ENCODE measurements at places on chromosomes 3 and 15.

DNA sequence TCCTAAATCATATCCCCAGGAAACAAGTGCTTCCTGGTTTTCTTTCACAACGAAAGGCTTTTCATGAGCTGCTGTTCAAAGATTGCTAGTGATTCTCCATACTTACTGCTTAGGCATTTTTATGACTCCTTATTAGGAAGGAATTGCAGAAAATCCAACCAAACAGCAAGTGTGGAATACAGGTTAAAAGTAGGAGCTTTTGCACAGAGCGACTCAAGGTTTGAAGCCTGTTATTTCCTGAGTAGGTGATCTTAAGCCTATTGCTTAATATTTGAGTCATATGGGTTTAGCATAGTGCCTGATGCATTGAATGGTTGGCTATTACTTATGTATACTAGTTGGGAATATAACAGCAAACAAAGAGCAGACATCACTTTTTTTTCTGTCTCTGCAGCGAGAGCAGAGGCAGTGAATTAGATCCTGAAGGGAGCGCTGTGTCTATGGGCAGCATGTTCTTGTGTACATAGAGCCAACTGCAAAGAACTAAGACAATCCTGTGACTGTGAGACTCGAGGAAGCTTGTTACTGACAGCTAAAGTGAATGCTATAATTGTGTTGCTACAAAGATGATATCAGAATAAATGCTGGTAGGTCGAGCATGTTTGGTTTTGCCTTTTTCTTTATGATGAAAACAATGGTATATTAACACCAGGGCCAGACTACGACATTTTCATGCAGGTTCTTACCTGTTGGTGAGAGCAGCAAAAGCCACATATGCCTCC is 6.3 kb downstream of the TM4SF1 start:
- peak; percentile 40 for DNase-seq

DNA sequence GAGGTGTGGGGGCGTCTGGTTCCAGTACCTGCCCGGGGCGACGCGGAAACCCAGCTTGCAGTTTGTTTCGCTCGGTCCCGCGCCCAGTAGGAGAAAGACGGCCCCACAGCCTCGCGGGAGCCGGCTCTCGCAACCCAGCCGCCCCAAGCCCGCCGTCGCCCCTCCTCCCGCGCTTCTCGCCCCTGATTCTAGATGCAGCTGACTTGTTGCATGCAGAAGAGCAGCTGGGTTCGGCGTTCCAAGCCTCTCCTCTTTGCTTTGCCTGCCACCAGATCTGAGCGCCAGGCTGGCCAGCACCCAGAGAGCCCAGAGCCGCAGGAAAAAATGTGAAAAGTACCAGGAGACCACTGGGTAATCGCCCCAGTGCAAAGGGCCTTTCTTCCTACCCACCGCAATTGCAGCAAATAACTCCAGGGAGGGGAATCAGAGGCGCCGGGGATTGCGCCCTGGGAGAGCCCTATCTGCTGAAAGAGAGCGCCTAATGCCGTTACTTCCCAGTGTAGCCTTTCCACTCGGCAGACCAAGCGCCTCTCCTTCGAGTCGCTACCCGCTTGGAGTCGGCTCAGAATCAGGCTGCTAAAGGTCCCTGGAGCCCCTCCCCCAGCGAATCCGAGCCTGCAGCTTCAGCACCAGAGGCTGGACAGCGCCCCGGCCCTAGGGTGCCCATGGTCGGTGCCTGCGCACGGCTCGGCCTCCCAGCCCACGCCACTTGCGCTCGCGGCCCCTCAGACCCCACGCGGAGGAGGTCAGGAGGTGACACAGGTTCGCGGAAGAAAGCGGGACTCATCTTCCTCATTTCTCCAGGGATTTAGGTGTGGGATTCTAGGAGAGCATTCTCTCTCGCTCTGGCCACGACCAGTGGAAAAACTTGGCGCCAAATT is 15.7 kb upstream of the AEN start:
- DNase-seq = no peak

DNA sequence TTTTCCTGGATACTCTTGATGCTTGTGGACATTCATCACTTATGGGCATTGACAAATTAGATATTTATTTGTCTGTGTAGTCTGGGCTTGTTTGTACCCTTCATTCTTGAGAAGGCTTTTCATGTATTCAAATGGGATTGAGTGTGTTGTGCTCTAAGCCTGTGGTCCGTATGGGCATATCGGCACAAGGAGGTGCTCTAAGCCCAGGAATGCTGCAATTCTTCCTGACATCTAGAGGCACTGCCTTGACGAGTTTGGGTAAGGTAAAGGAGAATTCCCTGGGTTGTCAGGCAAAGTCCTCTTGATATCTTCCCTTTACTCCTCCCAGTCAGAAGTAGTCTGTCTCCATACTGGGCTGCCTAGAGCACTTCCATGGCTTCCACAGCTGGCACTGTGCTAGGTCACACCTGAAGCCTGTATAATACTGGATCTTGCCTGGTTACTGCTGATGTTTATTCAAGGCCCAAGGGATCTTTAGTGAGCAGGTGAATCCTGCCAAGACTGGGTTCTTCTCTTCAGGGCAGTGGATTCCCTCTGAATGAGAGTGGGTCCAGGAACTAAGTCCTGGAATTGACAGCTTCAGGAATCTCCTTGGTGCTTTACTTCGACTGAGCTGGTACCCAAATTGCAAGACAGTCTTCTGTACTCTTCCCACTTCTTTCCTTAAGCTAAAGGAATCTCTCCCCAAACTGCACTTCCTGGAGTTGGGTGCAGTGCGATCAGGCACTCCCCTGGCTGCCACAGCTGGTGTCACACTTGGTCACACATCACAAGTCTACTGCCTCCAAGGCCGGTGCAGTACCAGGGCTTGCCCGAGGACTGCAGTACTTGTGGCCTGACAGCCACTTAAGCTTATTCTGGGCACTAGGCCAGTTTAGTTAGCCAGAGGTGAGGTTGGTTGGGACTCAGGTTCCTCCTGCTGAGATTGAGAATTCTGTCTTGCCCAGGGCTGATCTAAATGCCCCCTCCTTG is 46.0 kb downstream of the GALK2 start:
- DNase-seq = no peak

- DNase-seq = peak; percentile 90
Observed at GRCh38 chr15:71093054-71094024, 21.9 kb upstream of the THSD4 start.

DNA sequence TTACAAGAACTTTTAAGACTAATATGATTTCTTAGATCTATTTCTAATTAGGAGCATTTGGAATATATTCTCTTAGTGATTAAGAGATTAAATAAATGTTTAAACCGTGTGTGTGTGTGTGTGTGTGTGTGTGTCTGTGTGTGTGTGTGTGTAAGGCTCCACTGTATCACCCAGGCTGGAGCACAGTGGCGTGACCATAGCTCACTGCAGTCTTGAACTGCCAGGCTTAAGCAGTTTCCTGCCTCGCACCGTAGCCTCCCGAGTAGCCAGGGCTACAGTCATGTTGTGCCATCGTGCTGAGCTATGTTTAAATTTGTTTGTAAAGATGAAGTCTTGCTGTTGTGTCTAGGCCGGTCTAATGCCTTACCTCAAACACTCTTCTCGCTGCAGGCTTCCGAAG is 109.4 kb downstream of the KLHL25 start:
- no peak for DNase-seq

- no peak for DNase-seq
Observed at GRCh38 chr3:23465569-23465968, 262.4 kb downstream of the UBE2E2 start.

- DNase-seq = no peak
Observed at GRCh38 chr3:150333477-150333876, 74.6 kb upstream of the TSC22D2 start.

DNA sequence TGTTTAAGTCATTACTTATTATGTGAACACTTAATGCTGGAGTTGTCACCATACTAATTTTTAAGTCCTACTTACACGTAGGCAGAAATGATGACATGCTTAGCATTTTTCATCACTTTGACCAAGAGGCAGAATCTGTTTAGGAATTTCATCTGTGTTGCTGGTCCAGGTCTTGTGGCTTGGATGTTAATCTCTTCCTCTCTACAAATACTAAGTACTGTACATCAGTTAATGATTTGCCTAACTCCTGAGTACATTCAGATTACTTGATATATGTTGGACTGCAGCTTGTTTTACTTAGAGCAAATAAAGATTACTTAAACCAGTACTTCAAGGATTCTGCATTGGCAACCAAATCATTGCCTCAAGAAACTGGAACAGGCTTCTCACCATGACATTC is 8.6 kb downstream of the SNRK start:
- DNase-seq = peak; percentile 18

- DNase-seq = no peak
Observed at GRCh38 chr15:58037723-58038301, 27.7 kb downstream of the ALDH1A2 start.

- DNase-seq = no peak
Observed at GRCh38 chr3:53974324-53974723, 82.7 kb upstream of the SELENOK start.

GRCh38 chr3:36907911-36908646 is 36.8 kb downstream of the TRANK1 start:
- peak; percentile 57 for DNase-seq

- no peak for DNase-seq
Observed at GRCh38 chr15:48423896-48424475, 92.8 kb downstream of the DUT start.

DNA sequence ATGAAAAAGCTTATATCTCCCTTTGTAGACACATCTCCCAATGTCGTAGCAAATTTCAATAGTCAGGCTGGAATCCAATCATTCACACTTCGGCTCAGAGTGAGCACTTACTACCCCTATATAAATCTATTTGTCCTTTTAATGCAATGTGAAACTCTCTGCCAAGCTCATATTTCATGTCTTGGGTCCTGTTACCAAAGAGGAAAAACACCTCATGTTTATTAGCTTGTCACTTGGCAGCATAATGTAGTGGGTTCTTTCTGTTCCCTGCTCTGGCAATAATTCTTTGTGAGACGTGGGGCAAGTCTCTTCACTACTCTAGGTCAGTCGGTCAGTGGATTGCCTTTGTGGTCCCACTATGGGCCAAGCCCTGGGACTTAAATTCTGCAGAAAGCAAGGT is 107.1 kb downstream of the SRGAP3 start:
- peak; percentile 14 for DNase-seq

DNA sequence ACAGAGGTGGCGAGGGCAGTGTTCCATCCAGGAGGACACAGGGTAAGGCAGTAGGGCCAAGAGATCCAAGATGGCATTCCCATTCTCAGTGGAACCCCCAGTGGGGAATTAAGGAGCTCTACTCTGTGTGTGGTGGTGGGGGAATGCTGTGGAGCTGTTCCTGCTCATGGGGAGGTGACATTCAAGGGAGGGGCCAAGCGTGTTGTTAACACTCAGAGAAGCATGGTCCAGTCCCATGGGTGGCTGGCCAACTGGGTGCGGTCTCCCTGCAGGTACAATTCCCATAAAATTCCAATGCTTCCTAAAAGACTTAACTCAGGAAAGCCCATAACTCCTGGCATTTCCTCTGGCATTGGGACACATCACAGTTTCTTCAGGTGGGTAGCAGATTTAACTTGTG is 2.3 kb downstream of the CAMP start:
- no peak for DNase-seq

- peak; percentile 46 for DNase-seq
Observed at GRCh38 chr3:191328383-191328961, 722 bp upstream of the CCDC50 start.

DNA sequence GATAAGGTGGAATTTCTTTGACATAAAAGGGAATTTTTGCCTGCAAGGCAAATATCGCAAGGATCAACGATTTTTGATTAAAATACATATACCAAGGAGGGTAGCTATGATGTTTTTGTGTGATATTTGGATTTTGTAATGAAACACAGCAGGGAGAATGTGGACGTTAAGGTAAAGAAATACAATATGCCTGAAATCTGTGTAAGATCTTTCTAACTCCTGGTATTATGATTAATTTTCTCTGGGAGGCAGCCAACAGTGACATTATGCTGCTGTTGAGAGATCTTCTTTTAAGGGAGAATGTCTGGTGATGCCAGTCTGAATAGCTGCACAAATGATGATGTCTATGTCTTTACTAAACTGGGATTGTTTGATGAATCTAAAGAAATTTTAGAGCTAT is 972.2 kb downstream of the SQOR start:
- no peak for DNase-seq

DNA sequence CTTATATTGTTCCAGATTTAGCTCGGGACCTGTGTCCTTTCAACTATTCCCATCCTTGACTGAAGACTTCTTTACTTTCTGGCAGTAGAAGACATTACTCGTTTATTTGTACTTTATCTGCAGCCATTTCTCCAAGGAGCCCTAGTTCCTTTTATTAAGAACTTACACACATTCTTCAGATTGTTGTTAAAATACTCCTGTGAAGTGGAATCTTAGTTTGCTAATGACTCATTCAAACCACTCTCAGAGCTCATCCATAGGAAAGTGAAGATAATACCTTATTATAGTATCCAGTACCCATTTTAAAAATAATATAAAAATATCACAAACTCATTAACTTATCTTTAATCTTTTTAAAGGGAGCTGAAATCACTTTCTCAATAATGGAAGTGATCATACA is 63.5 kb downstream of the C3orf70 start:
- peak; percentile 59 for DNase-seq

DNA sequence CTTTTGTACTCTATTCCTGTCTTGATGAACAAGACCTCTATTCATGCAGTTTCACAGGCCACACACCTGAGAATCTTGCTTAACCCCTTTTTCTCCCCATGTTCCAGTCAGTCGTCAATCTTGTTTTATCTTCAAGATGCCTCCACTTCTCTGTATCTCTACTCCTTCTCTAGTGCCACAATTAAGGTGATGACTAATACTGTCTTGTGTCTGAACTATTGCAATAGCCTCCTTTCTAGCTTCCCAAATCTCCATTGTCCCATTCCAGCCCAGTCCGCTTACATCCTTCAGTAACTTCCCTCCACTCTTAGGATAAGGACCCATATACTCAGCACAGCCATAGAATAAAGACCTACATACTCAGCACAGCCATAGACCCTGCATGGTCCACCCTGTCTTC is 24.7 kb downstream of the CHST14 start:
- no peak for DNase-seq

GRCh38 chr3:78825118-78825857 is 942.5 kb downstream of the ROBO1 start:
- DNase-seq = no peak

DNA sequence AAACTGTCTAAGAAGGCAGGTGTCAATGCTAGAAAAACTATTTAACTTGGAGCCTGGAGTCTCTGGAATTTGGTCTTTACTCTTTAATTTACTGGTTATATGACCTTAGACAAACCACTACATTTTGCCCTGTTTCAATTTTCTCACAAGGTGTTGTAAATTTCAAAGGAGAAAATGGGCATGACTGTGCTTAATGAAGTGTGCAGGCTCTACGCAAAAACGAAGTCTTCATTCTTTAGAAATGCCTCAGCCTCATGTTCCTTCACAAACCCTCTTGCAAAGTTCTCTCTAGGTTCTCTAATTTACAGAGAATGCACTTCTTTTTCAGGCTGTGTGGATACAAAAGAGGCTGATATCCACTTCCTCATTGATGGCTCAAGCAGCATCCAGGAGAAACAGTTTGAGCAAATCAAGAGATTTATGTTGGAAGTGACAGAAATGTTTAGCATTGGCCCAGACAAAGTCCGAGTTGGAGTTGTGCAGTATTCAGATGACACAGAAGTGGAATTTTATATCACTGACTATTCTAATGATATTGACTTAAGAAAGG is 39.1 kb downstream of the COL6A5 start:
- no peak for DNase-seq
